ENCODE measurements at places on chromosomes 7 and 10. TPM values are rescaled to one million over a fixed set of nuclear protein-coding genes. Genes with fewer than 3 reads are reported as not detected.

TMEM213 gene
- not detected for total RNA-seq

NOS3 gene
- 2.5 TPM for total RNA-seq

MORN4 gene
- 18.5 TPM for total RNA-seq

ADRA2A gene
- not detected for total RNA-seq

LAMB1 gene
- 219 TPM for total RNA-seq

SPDYE1 gene
- total RNA-seq, result not detected

LBX1 gene
- total RNA-seq, result not detected

GRCh38 chr10:484441-484924 is 205.0 kb downstream of the DIP2C start:
- peak; percentile 57 for DNase-seq

DNA sequence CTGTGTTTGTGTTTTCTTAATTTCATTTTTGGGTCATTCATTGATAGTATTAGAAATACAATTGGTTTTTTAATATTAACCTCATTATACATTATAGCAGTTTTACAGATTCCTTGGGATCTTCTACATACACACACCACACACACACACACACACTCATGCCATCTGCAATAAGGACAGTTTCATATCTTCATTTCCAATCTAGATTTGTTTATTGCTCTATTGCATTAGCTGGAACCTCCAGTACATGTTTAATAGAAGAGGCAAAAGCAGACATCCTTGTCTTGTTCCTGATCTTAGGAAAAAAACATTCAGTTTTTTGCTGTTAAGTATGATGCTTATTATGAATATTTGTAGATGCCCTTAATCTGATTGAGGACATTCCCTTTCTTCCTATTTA is 17.8 kb upstream of the CALU start:
- DNase-seq, result no peak

- DNase-seq, result no peak
These were observed 106.2 kb upstream of the SEMA3D start for GRCh38 chr7:85292908-85293576.

DNA sequence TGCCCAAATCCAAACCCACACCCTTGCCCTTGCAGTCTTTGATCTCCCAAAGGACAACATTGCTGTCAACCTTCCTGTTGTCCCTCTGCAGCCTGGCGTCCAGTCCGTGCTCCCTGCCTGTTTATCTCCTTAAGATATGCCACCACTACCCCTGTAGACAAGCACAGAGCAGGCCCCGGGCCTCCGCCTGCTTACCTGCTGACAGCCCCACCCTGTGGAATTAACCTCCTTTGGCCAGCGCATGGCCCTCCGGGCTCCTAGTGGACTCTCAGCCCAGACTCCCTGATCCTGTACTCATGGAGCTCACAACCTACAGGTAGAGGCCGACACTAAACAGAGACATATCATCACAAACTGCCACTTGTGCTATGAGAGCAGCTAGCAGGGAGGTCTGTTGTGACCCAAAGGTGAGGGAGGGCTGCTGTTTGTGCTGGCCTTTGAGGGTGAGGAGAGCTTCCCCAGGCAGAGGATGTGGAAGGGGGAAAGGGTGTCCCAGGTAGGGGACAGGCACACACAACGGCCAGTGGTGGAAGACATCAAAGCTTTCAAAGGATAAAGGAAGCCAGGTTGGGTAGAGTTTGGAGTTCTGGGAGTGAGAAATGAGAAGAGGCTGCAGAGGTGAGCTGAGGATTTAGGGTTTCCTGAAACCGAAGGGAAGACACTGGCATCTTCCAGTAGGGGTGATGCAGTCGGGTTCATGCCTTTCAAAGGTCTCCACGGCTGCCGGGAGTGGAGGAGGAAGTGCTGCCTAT is 174.5 kb upstream of the ZMIZ1 start:
- no peak for DNase-seq

GRCh38 chr10:113433711-113434110 is 119.1 kb upstream of the HABP2 start:
- no peak for DNase-seq

DNA sequence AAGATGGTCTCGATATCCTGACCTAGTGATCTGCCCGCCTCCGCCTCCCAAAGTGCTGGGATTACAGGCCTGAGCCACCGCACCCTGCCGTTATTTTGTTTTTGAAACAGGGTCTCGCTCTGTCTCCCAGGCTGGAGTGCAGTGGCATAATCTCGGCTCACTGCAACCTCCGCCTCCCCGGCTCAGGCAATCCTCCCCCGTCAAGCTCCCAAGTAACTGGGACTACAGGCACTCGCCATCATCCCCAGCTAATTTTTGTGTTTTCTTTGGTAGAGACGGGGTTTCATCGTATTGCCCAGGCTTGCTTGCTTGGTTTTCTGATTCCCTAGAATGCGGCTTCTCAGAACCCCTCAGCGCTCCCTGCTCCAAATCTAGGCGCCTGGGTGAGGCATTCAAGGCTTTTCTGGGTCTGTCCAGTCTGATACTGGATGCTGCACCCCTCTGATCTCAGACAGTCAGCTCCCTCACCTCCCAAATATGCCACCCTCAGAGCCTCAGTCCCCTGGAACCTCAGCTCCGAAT is 1.3 kb downstream of the TFR2 start:
- no peak for DNase-seq

- no peak for DNase-seq
These were observed 417.7 kb upstream of the CELF2 start for GRCh38 chr10:10600004-10600403.

DNA sequence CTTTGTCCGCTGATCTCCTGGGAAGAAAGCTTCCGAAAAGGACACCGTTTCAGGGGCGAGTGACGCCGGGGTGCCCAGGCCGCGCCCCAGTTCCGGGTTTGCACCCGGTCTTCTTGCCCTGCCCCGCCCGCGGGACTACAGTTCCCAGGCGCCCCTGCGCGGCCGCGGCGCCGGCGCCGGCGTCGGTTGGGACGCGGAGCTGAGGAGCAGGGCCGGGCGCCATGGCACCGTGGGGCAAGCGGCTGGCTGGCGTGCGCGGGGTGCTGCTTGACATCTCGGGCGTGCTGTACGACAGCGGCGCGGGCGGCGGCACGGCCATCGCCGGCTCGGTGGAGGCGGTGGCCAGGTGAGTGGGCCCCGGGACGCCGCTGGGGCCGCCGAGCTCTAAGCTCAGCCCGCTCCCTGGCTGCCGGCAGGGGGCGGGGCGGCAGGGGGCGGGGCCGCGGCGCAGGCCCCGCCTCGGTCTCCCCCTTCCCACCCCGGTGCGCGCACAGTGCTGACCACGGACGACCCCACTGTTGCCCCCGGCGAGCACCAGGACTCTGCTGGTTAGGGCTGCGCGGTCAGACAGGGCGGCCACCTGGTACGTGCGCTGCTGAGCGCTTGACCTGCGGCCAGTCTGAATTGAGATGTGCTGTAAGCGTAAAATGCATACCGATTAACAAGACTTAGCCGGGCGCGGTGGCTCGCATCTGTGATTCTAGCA is at the start of gene LHPP:
LHPP (plus strand) TSS at position 182 of the 706 bp plus-strand sequence; CDS start at position 222, 40 bp downstream.
- DNase-seq, result peak; percentile 93

- no peak for DNase-seq
These were observed 73.8 kb downstream of the LSMEM1 start for GRCh38 chr7:112554591-112554990.

DNA sequence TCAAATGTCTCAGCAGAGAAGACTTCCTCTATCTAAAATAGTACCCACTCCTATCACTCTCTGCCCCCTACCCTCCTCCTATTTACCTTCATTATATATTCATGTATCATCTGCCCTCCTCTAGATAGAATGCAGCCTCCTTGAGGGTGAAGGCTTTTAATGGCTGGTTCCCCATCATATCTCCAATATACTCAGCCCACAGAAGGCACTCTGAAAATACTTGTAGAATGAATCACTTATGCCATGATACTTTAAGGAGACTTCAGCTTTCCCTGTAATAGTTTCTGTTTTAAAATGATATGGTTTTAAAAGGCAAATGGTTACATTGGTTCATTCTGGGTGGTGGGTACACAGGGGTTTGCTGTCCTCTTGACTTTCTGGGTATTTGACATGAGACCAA is 25.3 kb downstream of the GFRA1 start:
- DNase-seq, result no peak

DNA sequence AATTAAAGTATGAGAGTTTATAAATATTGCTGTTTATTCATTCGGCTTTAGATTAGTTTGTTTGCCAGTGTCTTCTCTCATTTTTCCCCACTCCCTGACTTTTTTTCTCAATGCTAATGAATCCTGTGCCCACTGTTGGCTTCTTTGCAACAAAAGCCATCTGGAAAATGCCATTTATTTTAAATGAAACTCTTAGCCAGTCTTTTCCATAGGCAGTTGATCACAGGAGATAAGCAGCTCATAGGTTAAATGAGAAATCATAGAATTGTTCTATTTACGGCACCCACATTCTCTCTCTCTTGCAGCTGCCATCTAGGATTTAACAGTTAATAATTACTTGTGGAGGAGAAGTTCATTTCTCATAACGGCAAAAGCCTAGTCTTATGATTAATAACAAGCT is 249.3 kb upstream of the POM121L12 start:
- DNase-seq, result no peak

- DNase-seq, result peak; percentile 90
These were observed at the start of gene HOXA7 for GRCh38 chr7:27156508-27156898. HOXA7 (minus strand) TSS chr7:27156675; CDS start chr7:27156545, 130 bp downstream.

DNA sequence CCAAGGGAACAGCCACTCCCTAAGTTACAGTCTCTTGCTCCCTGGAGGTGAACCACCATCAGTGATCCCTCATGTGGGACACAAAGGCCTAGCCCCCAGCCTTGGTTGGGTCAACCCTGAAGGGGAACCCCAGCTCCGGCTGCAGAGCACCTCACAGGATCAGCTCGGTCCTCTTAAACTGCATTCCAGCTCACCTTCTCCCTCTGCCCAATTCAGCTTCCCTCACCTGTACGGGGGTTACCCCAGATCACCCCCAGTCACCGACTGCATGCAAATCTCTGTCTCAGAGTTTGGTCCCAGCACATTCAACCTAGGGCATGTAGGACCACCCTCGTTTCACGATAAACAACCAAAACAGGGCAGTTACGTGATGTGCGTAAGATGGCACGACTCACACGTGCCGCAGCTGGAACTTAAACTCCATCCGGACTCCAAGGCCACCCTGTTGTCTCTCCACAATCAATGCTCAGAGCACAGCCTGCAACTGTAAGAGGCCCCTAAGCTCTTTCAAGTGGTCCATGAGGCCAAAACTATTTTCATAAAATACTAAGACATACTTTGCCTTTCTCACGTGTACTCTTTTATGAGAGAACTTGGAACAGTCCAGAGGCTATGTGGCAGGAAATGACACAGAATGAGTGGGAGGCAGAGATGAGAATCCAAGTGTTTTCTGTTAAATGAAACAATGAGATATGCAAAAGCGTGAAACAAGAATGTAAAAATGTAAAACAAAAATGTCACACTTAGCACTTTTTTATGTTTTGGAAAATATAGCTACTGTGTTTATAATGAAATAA is 285.2 kb downstream of the PTPRN2 start:
- peak; percentile 24 for DNase-seq

- DNase-seq, result no peak
These were observed 205.2 kb downstream of the SFMBT2 start for GRCh38 chr10:7205656-7206055.

GRCh38 chr7:117665368-117665767 is 185.5 kb downstream of the CFTR start:
- DNase-seq, result no peak

DNA sequence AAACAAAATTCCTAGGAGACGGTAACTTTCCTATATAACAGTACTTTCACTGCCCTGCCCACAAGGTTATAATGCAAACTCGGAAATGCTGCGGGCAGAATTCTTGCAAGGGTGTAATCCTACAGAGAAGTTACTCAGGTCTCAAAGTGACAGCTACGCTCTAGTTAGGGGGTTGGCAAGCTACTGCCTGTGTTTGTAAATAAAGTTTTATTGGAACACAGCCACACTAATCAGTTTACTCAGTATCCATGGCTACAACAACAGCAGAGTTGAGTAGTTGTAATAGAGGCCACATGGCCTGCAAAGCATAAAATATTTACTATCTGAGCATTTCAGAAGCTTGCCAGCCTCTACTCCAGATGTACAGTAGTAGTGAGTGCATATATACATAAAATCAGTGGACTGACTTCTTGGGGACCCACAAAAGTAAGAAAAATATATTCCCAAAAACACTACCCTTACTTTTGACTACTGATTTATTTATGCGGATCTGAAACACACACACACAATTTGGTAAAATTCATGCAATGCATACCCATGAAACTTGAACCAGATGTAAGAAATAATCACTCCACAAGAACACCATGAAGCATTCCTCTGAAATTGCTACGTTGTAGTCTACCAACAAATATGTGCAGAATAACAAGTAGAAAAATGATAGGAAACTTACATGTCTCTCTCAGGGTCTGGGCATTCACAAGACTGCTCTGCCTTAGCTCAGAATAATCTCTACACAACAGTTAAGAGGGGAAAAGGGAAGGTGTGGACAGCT is 53.0 kb downstream of the SMURF1 start:
- DNase-seq, result no peak

DNA sequence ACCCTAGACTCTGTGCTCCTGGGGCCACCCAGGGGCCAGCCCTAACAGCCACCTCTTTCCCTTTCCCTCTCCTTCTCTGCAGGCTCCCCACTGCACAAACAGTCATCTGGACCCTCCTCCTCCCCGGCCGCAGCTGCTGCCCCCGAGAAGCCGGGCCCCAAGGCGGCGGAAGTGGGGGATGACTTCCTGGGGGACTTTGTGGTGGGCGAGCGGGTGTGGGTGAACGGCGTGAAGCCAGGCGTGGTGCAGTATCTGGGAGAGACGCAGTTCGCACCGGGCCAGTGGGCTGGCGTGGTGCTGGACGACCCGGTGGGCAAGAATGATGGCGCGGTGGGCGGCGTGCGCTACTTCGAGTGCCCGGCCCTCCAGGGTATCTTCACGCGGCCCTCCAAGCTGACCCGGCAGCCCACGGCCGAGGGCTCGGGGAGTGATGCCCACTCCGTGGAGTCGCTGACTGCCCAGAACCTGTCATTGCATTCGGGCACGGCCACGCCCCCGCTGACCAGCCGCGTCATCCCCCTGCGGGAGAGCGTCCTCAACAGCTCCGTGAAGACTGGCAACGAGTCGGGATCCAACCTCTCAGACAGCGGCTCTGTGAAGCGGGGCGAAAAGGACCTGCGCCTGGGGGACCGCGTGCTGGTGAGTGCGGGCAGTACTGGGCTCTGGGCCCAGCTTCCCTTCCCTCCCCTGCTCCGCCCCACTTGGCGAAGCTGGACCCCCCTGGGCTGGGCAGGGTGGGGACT is 49.3 kb downstream of the CLIP2 start:
- no peak for DNase-seq

GRCh38 chr10:115939101-115939854 is 333.7 kb downstream of the GFRA1 start:
- DNase-seq, result no peak

GRCh38 chr7:129948877-129949291 is 3.9 kb downstream of the UBE2H start:
- peak; percentile 96 for DNase-seq

- no peak for DNase-seq
These were observed 70.8 kb upstream of the ASAH2 start for GRCh38 chr10:50322077-50322476.
